ENCODE measurements at places on chromosomes 4 and X.

DNA sequence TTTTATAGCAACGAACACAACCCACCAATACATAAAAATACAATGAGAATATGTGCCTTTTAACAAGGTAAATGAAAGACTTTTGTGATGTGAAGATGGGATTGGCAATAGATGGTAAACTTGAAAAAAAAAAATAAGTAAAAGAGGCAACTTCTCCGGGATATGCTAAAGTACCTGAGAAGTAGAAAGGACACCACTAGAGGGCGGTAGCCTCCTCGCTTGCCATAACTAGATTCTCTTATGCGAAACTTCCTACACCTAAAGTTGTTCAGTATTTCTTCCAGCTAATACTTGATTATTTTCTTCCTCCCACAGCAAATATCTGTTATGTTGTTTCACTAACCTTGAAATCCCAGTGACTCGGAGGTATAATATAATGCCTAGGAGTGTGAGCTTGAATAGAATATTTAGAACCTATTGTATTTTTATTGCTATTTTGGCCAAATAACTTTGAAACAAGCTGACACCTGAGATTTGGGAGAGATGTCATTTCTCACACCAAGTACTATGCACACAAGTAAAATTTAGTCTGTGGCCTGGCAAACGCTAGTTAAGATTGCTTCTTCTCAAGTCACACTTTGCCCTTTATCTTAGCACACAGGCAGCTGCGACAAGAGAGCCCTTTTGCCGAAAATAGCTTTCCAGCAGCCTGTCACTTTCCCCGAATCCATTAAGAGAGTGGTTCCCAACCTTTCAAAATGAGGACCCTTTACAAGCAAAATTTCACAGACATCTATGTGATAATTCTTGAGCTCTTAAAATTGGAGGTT, 44.9 kb upstream of the PDLIM5 start:
- peak; percentile 1 for DNase-seq

DNA sequence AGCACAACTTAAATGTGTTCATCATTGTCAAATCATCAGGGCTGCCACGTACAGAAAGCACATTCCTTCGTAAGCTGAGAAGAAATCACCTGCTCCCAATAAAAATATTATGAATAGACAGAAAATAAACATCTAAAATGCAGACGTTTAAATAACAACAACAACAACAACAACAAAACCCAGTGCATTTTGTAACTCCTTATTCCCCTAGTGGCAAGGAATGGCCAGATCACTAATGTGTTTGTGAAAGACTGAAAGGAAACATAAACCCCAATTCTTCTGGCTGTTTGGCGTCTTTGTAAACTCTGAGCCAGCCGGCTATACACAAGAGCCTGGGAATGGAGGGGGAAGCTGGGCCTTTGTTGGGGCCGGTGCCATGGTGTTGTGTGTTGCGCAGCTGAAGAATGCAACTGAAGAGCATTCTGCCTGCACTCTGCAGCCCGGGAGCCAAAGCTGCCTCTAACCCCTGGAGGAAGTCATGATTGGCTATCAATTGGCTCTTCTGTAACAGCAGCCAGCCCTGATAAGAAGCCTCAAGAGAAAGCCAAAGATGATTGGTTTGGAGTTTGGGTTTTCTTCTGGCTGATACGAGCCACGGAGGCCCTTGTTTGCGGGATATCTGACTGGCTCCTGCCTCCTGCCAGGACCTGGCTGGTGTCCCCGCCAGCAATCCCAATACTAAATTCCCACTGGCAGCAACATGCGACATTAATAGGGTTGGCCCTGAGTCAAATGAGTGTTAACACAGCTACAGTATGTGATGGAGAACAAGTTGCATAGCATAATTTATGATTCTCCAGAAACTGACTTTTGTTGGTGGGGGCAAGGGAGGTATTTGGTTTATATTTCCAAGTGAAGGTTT, 89.7 kb upstream of the TFDP3 start:
- no peak for DNase-seq

DNA sequence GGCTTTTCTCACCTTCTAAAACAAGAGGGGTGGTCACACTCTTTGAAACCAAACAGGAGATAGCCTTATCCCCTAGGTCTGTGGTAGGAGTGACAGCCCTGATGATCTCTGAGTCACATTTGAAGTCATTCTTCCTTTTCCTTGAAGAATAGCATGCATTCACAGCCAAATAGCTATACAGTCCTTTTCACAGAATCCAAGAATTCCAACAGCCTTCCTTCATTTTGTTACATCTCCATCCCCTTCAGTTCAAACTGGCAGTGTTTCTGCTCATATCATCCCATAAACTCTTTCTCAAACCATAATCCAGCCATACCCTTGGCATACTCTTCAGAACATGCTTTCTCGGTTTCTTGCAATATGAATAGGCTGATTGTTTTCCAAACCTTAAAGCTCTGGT, 33.3 kb upstream of the TMEM184C start:
- no peak for DNase-seq

DNA sequence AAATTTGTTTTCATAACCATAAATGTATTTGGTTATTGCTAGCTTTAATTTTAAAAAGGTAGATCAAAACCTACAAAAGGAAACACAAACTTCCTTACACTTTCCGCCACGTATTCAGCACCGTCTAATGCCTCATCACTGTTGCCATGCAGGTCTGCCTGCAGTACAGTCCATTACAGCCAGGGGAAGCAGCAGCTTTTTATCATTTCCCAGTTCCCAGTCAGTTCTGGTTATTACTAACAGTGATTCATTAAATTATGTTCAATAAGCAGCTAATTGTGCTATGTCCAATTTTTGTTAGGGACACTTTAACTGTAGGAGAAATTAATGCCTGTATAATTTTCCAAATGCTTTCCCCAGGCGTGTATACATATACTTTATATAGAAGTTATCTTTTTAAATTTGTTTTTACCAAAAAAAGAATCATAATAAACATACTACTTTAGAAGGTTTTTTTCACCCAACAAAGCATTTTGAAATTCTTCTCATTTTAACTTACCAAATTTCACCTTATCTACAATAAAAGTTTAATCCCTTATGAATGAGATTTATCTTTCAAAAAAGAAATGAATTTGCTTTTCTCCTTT, 93.3 kb downstream of the ANXA3 start:
- DNase-seq, result no peak

DNA sequence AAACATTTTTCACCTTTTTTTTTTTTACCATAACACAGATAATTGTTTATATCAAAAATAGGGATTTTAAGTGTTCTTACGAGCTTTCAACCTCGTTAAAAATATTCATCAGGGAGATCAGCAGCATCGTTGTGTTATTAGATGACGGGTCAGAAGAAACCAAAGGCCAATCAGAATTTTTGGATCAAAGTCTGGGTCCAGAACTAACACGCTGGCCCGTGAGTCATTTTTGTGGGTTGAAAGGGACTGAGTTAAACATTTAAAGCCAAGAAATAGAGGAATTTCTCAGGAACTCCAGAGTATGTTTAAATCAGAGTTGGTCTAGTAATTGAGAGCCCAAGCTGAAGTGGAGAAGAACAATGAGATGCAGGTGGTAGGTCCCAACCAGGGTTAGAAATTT, 170.8 kb downstream of the TLL1 start:
- no peak for DNase-seq

DNA sequence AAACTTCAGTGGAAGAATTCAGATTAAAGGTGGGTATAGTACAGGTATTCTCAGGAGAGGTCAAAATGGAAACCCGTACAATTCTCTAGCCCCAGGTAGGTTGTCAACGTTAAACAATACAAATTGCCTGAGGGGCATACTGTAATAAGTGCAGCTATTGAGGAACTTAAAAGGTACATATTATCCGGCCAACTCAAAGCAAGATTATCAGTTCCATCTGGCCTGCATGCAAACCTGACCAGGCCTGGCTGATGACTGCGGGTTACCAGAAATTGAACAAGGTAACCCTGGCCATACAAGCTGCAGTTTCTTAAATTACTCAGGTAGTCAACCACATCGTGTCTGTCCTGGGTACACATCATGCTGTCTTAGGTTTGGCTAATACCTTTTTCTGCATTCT, 12.3 kb upstream of the ZNF630 start:
- DNase-seq, result no peak

- DNase-seq, result no peak
These were observed 436.4 kb downstream of the PCDH19 start for GRCh38 chrX:99973572-99974226.

DNA sequence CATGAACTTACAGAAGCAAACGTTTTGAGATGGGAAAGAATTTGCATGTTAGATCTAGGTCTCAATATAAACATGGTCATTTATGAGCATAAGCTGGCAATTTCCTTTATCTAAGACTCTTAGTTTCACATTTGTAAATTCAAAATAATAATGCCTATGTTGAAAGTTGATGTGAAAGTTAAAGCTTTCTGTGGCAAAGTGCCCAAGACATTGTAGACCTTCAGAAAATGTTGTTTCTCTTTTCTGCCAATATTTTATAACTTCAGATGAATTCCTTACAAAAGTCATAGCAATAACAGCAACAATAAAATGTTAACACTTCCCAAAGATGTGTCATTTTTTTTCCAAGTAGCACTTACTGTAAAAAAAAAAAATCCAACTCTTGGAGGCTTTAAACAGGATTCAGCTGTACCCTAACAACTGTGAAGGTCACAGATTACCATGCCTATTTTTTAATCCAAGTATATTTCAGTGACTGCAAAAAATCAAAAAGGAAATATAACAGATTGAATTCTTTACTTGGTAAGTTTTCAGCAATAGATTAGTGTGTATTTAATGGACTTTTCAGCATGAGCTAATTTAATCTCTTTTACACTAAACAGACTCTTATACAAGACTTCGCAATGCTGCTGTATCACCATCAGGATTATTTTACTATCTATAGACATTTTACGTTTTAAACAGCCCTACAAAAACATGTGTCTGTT, 206.5 kb upstream of the PDE5A start:
- DNase-seq, result no peak

DNA sequence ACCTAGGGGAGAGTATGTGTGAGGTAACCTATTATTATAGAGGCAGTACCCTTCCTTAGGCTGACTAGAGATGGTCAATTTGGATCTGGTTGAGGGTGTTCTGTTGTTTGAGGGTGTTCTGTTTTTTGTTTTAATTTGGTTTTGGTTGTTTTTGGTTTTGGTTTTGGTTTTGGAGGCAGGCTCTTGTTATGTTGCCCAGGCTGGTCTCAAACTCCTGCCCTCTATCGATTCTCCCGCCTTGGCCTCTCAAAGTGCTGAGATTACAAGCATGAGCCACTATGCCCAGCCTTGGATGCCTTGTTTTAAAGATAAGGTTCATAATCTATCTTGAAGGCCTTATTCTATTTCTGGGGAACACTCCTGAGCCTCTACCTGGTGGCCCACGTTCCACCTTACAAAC, 912 bp downstream of the CXorf65 start:
- DNase-seq, result no peak

- no peak for DNase-seq
These were observed 76.5 kb upstream of the CITED1 start for GRCh38 chrX:72382202-72382595.

GRCh38 chr4:122612540-122612939, 8.3 kb downstream of the IL21 start:
- no peak for DNase-seq

DNA sequence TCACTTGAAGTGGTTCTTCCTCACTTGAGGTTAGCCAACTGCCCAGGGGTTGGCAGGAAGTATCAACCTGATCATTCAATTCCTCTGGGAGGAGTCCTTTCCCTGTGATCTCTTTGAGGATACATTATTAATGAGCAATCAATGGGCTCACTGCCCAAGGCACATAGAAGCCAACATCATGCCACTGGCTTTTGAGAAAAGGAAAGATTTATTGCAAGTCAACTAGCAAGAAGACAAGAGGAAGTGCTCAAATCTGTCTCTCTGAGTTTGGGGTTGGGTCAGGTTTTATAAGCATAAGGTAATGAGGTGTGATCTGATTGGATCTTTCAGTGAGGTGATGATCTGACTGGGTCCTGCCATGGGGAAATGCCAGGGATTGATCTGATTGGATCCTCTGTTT, 39.6 kb downstream of the FGFBP1 start:
- DNase-seq, result no peak

DNA sequence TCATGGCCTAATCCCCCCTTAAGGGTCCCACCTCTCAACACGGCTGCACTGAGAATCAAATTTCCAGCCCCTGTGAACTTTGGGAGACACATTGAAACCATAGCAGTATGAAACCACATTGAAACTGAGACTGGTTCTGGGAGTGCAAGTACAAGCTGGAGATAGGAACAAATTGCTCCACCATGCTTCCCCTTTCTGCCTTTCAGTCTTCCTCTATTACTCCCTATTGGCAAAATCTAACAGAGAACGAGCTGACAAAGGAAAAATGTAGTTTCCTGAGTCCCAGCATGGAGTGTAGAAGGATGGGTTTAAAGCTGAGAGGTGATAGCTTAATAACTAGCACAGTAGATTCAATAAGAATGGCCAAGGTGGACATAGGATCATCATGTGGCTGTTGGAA, 161.7 kb upstream of the RPL34 start:
- no peak for DNase-seq

- DNase-seq, result no peak
These were observed 12.6 kb downstream of the TENT5D start for GRCh38 chrX:80432863-80433262.

DNA sequence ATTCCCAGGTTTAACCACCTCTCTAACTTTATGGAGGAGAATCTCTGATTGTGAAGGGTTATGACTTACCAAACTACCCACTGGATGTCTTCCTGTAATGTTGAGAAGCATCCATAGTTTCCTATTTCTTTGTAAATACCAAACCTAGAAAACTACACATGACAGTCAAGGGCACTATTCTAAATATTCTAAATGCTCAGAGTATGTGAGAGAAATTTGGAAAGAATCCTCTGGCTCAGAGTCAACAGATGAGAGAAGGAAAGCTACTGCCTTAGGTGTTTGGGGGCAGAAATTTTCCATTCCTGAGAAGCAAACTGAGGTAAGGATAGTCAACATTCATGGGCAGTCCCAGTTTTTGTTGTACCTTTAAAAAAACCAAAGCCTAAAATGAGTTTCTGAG, 155.8 kb downstream of the KCNIP4 start:
- DNase-seq, result no peak

DNA sequence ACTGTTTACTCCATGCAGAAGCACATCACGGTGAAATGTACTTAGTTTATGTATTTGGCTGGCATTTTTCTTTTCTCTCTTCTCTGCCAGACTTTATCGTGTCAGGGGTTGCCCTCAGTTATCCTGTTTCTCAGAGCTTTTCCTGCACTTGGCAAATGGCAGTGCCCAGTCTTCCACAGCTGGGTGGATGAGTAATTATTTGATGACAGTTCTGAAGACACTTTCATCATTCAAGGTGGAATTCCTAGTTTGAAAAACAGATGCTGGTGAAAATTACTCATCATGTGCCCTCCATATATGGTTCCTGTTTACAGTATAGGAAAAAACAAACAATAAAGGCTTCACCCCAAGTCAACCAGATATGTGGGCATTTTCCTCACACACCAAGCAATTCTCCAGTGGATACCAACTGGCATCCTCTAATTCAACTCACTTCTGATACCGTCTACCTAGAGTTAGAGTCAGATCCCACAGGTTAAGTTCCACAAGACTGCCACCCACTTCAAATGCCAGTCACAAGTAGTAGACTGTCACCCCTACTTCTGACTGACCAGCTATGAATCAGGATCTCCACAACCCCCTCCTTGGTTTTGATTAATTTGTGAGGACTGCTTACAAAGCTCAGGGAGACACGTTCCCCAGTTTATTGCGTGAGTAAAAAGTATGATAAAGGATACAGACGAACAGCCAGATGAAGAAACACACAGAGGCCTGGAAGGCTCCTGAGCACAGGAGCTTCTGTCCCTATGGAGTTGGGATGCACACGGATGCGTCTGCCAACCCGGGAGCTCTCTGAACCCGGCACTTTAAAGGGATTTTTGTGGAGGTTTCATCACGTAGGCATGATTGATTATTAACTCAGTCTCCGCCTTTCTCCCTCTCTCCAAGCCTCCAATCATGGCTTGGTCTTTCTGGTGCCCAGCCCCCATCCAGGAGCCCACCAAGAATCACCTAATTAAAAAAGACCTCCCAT, 72.9 kb downstream of the CLDN34 start:
- DNase-seq, result no peak
